Stimulated activated CD4-positive, alpha-beta T cell treated with anti-CD3 and anti-CD28 coated beads, Interleukin-2, amount 100 ng/mL, for 48 hours (primary cell): ENCODE measurements at places on chromosomes 5 and 9.
A peak's percentile ranks its signal among the peaks of the same experiment; 100 is the strongest.

DNA sequence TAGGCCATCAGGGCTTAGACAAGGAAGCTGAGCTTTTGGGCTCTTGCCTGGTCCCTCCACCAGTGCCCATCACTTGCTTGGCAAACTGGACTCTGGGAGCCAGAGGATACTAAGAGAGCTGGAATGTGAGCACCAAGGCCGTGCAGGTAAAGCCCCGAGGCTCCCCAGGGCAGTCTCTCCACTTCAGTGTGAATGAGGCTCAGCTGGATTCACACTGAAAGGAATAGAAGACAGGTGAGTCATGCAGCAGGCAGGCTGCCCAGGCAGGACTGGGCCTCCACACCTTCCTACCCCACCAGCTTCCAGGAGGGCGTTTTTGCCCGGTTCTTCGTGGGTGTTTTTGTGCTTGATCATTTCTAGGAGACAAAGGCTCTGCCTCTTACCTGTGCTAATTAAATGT, 7.3 kb upstream of the CTSV start:
- no peak for DNase-seq

- DNase-seq, result peak; percentile 9
Measured at GRCh38 chr9:8857926-8858595, 1058.5 kb upstream of the DMAC1 start.

GRCh38 chr9:137127301-137128157, 11.4 kb upstream of the GRIN1 start:
- peak; percentile 22 for DNase-seq

- no peak for DNase-seq
Measured at GRCh38 chr9:135930446-135931345, 23.4 kb upstream of the CAMSAP1 start.

GRCh38 chr5:32165597-32165996, 8.5 kb downstream of the GOLPH3 start:
- no peak for DNase-seq

DNA sequence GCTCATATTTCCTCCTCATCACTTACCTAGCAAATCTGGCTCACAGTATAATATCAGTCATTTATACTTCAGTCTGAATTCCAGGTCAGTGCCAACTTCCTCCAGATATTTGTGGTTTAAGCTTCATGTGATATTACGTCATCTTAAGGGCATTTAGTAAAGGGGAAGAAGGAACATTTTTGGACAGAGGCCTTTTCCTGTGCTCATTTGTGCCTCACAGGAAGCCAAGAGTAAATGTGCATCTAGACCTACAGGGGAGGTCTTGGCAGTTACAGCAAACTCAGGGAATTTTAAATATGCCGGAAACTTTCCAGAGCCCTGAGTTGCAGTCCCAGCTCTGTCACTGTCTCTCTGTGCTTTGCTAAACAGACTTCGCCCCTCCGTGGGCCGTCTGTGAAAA, 12.3 kb upstream of the KCNIP1 start:
- DNase-seq, result no peak

- no peak for DNase-seq
Measured at GRCh38 chr5:113792806-113793205, 279.3 kb downstream of the YTHDC2 start.

- no peak for DNase-seq
Measured at GRCh38 chr9:110206389-110206788, 1.6 kb downstream of the C9orf152 start.

- DNase-seq, result no peak
Measured at GRCh38 chr5:68612972-68613371, 397.4 kb downstream of the PIK3R1 start.
